RPMI8226 (cell line): ENCODE measurements at places on chromosomes 3 and 15.
A peak's percentile ranks its signal among the peaks of the same experiment; 100 is the strongest.

DNA sequence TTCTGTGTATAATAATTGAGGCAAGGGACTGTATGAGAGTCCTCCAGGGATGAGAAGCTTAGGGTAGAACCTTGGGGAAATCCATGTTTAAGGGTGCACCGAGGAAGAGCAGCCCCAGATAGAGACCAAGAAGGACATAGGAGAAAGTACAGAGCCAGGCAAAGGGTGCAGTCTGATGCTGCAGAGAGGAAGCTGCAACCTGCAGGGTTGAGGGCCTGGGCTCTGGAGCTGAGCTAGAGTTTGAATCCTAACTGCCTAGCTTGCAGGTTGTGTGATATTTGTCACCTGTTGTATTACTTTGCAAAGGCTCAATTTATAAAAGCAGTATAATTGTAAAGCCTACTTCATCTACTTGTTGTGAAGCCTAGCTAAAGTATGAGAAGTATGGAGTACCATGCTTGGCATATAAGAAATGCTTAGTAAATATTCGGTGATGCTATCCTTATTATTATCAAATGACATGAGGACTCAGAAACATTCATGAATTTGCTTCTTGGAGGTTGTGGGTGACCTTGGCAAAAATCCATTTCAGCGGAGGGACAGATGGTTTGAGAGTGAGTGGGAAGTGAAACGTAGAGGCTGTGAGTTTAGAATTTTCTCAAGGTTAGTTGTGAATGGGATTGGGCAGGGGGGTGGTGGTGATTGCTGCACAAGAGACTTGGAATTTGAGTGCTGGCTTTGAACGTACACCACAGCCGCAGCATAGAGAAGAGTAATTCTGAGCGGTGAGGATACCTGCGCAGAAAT lies 43.8 kb downstream of the PLCL2 start:
- DNase-seq, result peak; percentile 87

- DNase-seq, result no peak
Observed at GRCh38 chr3:14304101-14305045, 98.0 kb upstream of the SLC6A6 start.

DNA sequence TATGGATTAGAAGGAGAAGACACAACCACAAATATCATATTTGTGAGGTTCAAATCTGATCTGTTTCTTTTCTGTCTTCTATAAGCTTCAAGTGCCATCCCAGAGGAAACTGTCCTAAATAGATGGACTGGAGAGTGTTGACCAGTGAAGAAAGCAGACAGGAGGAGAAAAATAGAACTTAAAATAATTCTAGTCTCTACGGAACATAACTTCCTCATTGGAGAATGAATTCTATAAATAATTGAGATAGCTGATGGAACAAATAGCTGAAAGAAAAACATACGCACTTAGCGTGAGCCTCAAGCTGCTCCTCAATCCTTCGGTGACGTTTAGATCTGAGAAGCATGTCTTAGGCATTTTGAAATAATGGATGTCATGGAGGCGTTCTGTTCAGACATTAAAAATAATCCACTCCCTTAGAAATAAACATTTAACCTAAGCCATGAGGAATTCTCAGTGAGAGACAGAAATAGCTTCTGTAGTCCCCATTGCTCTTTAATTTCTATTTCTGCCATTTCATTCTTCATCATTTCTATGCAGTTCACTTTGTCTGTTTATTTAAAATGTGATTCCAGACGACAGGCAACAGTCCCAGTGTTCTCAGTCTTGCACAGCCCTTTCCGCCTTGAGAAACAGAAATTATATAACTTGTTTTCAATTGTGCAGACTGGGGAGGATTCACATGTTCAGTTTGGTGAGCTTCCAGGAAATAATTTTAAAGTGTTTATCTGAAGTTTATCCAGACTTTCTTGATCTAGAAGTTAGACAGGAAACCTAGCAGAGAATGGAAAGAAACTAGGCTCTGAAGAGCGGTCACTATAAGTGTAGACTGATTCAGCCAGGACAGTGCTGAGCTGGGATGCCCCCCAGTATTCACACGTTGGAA lies 97.3 kb downstream of the NR1D2 start:
- DNase-seq, result no peak

DNA sequence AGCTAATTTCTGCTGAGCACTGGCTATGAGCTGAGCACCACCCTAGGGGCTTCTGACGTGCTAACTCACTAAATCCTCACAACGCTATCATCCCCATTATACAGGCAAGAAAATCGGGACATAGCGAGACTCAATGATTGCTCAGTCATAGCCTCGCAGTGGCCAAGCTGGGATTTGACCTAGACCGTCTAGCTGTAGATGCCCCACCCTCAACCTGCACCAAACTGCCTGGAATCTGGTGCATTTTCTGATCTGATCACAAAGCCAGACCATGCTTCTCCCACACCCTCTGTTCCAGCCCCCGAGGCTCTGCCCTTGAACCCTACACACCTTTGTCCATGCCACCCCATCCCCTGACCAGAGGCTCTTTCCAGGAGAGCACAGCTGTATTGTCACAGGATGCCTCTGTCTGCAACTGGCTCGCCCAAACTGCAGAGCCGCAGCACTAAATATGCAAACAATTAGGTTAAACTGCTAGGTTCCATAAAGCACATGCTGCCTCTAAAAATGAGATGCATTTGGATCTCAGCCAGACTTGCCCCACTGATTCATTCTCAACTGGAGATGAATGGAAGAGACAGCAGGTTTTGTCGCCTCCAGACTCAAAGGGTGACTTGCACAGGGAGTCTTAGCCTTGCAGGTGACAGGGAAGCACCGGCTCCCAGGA lies 95.2 kb downstream of the NUP210 start:
- DNase-seq, result no peak

DNA sequence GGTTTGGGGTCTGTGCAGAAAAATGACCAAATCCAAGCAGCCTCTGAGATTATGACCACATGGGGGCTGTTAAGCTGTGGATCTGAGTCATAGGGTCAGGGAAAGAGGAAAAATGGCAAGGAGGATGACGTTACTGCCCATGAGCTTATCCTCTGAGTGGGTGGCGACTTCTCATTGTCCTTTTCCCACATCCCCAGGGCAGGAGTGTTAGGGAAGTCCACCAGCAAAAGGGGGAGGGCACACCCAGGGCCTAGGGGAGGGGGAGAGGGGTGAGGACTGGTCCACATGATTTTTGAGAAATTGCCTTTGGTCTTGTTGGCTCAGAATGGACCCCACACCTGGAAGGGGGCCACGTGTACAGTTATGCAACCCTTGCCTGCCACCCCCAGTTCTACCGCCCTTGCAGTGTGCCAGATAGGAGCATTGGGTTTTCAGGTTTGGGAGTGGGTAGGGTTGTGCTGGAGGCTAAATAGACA lies 2.6 kb downstream of the CD276 start:
- DNase-seq, result no peak

DNA sequence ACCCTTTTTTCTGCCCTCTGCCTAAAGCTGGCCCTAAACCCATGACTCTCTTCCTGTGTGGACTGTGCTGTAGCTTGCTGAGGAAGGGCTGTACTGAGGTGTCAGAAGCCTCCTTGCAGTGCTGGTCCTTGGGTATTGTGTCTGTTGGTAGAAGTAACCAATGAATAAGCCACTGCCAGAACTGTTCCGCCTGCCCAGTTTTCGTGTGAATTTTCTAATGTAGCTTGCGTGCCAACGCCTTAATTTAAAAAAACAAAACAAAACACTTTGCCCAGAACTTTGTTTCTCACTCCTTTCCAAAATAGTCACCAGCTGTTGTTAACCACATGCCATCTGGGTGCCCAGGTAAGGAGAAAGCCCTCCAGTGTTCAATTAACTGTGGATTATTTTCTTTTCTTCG lies 101.9 kb downstream of the KLHL25 start:
- DNase-seq, result peak; percentile 63

DNA sequence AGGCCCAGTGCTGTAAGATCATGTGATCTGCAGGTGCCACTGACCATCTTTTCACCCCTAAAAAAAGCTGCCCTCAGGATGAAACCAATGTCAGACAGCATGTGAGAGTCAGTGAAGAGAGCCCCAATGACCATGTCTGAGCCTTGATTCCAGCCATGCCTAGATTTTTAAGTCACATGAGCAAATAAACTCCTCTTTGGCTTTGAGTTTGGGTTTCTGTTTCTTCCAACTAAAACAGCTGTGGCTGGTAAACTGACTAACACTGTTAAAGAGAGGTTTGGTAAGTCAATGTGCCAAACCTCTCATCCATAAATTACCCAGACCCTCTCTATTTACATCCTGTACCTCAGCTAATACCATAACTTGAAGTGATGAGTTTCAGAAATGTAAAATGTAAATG lies 8.3 kb downstream of the MYO5A start:
- DNase-seq, result peak; percentile 67

GRCh38 chr3:171711461-171712170 lies 98.7 kb downstream of the PLD1 start:
- no peak for DNase-seq

DNA sequence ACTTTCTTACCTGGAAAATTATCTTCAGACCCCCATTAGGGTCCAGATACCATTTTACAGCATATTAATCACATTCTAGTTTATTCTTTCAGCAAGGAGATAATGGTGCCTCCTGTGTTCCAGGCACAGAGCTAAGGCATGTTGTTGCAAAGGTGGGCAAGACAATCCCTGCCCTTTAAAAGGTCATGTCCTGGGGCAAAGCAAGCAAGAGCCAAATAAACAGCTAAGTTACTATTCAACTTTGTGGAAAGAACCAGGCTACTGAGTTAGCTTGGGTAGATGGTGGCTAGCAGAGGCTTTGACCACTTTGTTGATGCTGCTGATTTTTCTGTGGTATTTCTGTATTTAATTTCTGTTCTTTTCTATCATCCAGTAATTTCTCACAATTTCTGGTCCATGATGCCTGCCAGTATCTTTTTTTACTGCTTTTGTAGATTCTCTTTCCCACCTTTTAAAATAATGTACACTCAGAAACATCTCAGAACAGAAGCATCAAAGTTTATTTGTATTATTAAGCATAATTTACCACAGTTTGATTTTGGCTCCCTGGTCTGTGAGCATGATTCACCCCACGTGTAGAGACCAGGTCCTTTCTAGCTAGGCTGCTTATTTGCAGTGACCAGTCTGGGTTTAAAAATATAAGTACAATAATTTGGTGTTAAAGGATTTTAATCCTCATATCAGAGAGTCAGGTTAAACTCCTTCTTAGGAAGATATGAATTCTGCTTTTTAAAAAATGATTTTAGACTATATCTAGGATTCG lies 71.5 kb downstream of the LRRC28 start:
- no peak for DNase-seq

GRCh38 chr3:50164984-50165909 lies 10.1 kb downstream of the SEMA3F start:
- DNase-seq, result no peak

DNA sequence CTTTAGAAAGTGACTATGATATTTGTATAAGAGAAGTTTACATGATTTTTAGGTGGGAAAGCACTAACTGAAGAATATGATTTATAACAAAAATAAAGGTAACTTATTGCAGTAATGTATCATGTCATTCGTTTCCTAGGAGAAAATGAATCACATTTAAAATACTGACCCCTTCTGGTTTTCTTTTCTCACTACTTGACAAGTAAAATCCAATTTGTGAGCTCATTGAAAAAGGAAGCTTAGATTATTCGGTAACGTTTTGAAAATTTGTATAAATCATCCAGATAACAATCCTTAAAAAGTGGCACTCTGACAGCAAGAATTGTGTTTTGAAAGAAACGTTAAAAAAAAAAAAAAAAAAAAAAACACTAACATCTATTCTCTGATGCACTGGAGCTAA lies 39.0 kb downstream of the NSUN3 start:
- DNase-seq, result no peak

DNA sequence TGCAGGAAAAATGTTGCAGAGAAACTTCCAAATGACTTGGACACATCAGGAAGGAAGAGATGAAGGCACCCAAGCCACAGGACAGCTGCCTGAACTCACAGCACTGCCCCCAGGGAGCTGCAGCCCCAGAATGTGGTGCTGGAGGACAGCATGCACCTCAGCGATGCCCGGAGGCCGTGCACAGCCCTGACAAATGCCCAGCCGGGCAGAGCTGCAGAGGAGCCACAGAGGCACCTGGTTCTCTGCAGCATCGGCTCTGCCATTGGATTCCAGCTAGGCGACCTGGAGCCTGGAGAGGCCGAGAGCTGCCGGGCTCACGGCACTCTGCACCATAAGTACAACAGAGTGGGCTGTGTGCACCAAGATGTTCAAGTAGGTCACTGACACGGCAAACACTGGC lies 97.5 kb downstream of the OCA2 start:
- DNase-seq, result no peak

DNA sequence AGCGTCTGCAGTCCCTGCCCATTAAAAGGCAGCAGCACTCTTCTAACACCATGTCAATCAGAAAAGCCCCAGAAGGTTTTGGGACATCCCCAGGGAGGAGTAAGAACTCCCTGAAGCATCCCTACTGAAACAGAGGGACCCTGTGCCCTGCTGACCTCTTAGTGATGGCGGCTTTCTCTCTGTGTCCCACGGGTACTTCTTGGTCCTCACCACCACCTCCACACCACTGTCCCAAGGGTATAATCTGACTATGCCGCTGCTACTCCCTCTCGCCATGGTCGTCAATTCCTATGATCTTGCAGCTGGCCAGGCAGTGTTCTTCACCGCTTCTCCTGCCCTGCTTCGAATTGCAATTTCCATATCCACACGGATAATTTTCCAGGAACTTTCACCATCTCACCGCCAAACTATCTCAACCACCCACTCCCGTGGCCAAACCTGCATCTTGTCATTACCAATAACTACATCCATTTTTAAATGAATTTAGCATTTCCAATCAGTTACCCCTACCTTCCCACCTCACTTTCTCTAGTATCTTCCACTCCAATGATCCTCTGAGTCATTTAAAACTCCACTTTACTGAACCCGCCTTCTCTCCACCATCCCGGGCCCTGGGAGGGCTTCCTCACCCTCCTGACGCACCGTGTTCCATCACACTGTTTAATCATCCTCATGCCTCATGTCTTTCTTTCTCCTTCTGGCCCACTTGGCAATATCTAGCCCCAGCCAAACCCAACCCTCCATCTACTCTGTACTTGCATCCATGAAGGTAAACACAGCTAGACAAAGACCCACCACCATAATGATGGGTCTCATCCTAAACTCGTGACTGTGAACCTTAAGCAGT lies 23.7 kb downstream of the PRR23E start:
- DNase-seq, result no peak

GRCh38 chr15:85564686-85565085 lies 184.3 kb downstream of the AKAP13 start:
- DNase-seq, result no peak

DNA sequence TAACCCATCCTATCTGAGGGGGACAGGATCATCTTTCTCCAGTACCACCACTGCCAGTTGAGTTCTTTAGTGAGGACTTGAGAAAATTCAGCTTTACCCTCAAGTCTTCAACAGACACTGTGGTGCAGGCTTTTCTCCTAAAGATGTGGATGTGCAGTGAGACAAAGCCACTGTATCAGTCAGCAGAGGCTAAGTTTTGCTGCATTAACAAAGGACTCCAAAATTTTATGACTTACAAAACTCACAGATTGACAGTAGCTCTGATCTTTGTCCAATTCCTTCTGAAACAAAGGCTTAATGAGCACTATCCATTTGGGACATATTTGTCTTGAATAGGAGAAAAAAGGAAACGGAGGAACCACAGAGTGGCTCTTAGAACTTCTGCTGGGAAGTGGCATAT lies 87.9 kb downstream of the MITF start:
- no peak for DNase-seq
